Spleen (tissue), 13 donors: ENCODE measurements at places on chromosomes 2 and 18.

DNA sequence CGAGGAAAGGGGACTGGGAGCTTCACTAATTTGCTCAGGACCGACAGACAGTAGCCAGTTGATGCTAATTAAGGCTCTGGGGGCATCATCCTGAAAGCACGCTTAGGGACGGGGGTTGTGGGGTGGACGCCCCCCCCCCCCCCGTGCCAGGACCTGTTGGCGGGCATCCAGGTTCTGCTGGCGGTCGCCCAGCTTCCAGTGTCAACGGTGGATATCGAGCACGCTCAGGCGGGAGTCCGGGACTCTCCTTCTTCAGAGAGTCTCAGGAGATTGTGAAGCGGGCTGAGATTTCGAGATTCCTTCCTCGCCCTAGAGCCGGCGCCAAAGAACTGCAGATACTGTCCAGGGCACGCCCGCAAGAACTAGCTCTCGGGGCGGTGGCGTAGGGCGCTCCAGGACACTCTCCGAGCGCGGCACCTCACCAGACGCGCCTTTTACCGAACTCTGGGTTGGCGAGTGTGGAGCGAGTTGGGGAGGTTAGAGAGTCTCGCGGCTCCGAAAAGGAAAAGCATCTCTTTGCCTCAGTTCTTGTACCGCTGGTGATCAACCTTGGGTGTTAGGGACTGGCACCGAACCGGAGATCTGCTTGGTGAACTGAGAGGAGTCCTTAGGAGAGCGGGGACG, 5.6 kb downstream of the RAX start:
- peak; percentile 41 for DNase-seq

DNA sequence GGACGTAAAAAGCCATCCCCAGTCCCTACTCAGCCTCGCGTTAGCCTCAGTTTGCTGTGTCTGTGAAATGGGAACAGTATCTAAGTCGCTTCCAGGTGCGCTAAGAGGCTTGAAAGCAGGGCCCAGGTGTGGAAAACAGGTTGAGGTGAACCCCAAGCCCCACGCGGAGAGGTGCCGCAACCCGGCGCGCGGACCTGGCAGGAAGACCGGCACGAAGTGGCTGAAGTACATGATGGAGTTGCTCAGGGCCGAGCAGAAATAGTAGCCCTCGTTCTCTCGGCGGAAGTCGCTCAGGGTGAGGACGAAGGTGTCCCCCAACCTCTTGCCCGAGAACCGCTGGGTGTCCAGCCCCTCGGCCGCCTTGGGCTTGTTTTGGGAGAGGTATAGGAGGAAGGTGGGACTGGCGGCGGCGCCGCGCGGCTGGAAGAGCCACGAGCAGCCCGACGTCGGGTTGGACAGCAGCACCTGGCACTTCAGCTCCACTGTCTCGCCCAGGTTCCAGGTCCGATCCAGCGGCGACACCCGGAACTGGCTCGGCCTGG, 508 bp downstream of the CD8A start:
- peak; percentile 79 for DNase-seq

- DNase-seq: peak; percentile 21
Measured at GRCh38 chr2:26542194-26542455, 64.2 kb upstream of the OTOF start.

- peak; percentile 89 for DNase-seq
Measured at GRCh38 chr2:96806468-96807126, 9.5 kb upstream of the CNNM3 start.

DNA sequence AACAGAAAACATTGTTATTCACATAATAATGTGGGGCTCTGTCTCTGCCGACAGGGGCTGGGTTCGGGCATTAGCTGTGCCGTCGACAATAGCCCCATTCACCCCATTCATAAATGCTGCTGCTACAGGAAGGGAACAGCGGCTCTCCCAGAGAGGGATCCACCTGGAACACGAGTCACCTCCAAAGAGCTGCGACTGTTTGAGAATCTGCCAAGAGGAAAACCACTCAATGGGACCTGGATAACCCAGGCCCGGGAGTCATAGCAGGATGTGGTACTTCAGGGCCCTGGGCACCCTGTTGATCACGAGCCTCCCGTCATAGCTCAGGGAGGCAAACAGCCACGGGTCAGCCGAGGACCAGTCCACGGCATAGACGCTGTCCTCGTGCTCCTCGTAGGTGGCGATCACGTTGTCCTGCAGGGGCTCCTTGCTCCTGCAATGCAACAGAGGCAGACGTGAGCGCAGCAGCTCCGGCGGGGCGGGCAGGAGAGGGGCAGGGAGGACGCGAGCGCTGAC, 188.5 kb downstream of the EIPR1 start:
- DNase-seq: peak; percentile 71

GRCh38 chr2:133576714-133577113, 8.5 kb upstream of the NCKAP5 start:
- DNase-seq: no peak

DNA sequence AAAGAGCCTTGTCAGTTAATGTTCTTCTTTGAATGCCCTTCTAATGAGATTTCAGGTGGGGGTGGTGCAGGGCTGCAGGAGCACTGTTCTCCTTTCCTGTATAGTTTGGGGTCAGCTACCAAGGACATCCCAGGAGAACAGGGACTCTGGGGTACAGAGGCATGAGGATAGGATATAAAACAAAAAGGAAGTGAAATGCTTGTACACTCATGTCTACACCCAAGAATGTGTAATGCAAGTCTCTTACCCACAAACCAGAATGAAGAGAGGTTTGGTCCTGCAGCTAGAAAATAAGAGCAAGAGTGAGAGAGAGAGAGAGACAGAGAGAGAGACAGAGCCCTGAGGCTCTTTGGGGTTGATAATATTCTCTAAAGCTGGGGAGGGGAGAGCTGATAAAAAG, 151.8 kb upstream of the KCTD1 start:
- DNase-seq: no peak

DNA sequence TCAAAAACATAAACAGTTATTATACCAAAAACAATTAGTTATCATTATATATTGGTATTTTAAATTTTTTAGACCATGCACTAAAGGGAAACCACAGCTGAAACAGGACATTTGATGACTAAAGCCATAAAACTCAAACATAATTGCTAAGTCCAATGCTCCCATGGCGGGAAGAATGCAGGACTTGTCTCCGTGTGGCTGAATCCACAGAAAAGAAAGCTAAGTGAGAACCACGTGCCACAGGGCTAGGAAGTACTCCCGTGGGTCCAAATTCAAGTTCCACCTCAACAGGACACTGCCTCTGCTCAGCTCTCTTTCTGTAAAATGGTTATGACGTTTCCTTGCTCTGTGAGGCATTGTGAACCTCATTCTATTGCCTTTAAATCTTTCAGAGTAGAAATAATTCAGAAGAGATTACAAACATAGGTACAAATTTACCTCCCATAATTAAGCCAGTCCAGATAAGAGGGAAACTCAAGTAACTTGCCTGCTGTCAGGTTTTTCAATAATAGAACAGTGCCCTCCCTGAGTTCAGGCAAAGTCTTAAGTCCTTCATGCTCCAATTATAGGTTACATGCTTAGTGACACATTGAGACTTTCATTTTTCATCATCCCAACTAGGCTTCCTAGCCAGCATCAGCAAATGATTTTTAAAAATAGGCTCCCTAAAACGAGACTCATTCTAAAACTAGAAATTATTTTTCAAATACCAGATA, 36.7 kb downstream of the FTCDNL1 start:
- no peak for DNase-seq

- DNase-seq: peak; percentile 51
Measured at GRCh38 chr2:20570249-20570648, 80.6 kb downstream of the HS1BP3 start.

DNA sequence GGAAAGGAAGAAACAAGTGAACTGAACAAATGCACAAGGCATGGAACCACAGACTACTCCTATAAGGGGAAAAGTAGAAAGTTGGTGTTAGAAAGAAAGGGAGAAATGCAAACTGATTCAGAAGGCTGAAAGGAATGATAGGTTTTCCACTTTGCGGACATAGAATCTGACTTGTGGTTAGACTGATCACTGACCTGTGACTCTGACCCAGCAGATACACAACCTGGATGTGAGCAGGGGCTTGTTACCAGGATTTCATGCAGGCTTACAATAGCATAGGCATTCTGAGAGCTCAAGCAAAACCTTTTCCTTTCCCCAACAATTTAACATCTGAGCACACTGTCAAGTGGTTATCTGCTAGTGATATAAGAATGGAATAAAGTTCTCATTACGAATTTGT, 237.0 kb upstream of the CDH20 start:
- DNase-seq: no peak

DNA sequence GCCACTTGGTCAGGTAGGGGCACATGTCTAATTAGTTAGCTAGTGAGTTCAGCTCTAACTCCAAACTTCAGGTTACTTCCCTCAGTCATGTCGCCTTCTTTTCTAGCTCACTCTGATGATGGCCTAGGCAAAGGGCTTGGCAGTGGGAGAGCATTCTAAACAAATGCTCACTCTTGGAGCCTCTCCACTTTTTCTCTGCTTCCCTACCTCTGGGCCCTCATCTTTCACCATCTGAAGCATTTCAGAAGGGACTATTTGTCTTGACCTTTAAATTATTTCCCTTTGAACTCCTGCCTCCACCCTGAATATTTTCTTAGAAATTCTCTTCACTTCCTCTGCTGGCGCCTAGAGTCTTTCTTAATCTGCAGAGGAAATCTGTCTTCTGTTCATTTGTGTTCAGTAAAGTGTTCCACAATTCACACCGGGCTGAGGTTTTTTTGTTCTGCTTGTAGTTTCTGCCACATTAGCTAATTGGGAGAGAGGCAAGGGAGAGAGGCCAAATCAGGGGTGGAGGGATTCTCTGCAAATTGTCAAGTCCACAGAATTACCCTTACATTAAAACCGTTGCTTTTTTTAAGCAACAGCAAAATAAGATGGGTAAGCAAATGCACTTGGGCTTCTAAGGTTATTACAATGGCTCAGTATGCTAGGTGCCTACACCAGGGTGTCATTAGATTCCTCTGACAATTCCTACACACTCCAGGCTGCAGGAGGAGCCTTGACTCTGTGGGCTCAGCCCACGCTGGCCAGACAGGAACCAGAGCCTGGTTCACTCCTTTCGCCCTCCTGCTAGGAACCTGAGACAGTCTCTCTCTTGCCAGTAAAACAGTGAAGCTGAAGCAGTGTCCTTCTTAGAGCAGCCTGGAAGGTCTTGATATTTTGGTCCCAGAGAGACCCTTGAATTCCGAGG, 5.5 kb downstream of the MSGN1 start:
- DNase-seq: no peak

DNA sequence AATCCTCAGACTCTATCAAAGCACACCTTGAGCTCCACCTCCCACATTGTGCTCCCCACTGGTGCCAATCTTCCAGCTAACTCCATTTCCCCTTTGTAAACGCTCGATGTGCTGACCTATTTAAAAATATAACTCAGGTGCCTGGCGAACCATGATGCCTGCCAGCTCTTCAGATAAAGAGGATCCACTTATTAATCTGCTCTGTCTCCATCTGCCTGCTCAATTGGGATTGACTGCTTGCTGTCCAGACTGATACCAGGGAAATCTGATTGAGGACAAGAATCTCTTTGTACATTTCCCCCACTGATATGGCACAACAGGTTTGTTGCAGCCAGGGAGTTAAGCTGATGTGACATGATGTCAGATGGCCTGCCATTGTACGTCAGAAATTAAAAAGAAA, 2036.5 kb upstream of the CELF4 start:
- DNase-seq: no peak

GRCh38 chr2:149568138-149568537, 19.4 kb downstream of the MMADHC start:
- DNase-seq: no peak

DNA sequence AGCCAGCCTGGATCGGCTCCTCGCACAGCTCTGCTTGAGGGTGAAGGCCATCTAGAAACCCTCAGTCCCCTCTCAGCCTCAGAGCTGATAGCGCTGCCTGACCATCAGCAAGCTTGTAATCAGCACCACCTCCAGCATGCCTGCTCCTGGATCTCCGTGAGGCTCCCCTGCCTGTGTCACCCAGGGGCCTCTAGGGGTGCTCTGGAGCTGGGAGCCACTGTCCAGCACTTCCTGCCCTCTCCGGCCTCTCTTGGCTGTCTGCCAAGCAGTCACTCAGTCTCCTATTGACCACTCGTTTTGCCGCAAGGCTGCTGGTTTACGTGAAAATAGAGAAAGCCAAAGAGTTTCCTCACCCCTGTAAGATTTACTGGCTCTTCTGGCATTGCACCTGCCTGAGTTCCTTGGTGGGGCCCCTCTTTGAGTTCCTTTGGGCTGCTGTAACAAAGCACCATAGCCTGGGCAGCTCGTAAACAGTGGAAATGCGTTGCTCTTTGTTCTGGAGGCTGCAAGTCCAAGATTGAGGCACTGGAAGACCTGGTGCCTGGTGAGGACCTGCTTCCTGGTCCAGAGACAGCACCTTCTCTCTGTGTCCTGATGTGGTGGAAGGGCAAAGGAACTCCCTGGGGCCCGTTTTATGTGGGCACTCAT, 17.9 kb downstream of the CAPN10 start:
- peak; percentile 89 for DNase-seq

DNA sequence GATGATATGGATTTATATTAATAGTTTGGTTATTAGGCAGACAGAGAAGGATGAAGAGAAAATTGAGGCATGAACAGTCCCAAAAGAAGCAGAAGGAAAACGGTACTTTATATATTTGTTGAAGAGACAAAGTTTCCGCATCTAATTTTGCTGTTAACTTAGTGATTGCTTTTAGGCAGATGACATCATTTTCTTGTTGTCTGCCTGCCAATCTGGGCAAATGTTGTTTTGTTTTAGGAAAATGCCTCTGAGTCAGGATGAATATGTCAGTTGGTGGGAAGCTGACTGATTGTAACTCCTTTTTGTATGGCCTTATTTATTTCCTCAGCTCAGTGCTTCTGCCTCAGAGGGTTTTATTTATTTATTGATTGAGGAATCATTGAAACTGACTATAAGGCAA, 52.5 kb upstream of the CAVIN2 start:
- DNase-seq: no peak

GRCh38 chr2:64748561-64748960, 94.8 kb upstream of the SERTAD2 start:
- DNase-seq: no peak

DNA sequence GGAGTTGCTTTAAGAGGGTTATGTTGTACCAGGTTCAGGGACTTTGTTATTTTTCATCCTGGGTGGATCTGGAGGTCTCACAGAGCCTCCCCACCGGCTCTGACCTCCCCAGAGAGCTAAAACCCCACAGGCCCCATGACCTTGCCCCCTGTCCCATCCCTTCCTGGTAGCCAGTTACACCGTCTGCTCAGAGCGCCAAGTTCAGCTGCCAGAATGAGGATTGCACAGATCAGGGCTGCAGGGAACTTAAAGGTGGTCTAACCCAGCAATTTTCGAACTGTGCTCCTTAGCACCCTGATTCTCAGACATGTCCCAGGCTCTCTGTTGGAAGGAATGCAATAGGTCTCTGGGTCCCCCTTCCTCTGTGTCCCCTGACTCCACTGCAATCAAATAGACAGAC, 32.1 kb downstream of the ATOH8 start:
- DNase-seq: no peak

GRCh38 chr2:197073701-197074433, 147.4 kb upstream of the PGAP1 start:
- no peak for DNase-seq

DNA sequence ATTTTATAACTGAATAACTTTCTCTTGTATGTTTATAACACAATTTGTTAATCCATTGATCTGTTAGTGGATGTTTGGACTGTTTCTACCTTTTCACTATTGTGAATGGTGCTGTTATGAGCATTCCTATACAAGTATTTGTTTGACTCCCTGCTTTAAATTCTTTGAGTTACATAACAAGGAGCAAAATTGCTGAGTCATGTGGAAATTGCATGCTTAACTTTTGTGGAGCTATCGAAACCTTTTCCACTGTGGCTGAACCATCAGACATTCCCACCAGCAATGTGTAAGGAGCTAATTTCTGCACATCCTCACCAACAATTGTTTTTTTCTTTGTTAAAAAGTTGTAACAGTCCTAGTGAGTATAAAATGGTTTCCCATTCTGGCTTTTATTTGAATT, 415.5 kb downstream of the CBLN2 start:
- no peak for DNase-seq

GRCh38 chr2:142140434-142140845, 9.6 kb upstream of the LRP1B start:
- no peak for DNase-seq
